ENCODE measurements at places on chromosomes 5 and 9.

GRCh38 chr9:114558027-114558675, 29.4 kb upstream of the ATP6V1G1 start:
- no peak for DNase-seq

GRCh38 chr5:57042524-57042931, 90.6 kb upstream of the MIER3 start:
- no peak for DNase-seq

DNA sequence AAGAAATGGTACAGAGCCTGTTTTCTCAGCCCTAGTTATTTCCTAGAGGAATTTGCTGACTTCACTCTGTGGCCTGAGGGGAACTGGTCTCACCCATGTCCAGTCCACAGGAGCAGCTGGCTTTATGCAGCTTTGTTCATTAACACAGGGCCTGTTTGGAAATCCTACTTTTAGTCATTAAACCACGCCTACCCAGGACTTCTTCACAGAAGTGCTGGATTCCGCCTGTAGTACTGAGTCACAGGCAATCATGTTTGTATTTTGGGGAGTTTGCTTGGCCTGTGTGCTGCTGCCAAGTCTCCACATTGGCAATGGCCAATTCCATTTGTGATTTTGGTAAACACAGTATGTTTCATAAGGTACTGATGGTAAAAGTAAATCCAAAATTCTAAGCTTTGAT, 52.8 kb downstream of the CTNND2 start:
- no peak for DNase-seq

DNA sequence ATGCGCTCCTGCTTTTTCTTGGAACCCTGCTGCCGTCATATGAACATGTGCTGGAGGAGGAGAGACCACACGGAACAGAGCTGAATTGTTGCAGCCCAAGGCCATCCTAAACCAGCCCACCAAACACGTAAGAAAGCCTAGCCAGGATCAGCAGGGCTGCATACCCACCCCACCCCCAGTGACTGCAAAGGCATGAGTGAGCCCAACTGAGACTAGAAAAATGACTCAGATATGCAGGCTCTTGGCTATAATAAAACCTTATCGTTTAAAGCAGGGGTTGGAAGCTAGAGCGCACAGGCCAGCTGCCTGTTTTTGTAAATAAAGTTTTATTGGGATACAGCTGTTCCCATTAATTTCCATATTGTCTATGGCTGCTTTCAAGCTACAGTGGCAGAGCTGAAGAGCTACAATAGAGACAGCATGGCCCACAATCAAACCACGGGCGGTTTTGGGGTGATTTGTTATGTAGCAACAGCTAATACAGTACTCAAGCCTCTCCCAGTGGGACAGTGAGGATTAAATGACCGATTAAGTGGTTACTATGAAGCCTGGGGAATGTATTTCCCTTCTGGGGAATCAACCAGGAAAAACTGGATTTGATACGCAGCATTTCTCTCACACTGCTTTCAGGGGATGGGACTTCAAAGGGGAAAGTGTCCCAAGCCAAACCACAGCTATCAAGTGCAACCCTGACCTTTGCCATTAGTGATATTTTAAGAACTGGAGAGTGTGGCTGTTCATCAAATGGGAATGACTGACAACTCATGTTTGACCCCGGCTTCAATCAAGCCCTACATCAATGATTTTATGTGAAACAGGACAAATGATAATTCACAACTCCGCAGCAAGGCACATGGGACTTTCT, 6.3 kb downstream of the SHB start:
- no peak for DNase-seq

DNA sequence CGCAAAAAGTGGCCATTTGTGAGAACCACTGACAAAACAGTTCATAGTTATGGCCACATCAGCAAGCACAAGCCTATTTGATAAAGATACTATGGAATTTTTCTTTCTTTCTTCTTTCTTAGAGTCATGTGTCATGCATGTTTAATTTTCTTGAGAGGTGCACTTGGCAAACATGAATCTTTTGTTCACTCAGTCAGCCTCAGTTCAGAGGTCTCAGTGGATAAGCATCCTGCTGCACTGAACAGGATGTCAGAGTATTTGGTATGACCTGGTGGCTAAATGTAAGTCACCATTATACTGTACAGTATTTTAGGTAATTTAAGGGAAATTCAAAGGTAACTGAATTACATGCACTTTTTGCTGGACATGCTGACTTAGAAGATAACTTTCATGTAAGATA, 5.4 kb downstream of the NNT start:
- DNase-seq, result no peak

DNA sequence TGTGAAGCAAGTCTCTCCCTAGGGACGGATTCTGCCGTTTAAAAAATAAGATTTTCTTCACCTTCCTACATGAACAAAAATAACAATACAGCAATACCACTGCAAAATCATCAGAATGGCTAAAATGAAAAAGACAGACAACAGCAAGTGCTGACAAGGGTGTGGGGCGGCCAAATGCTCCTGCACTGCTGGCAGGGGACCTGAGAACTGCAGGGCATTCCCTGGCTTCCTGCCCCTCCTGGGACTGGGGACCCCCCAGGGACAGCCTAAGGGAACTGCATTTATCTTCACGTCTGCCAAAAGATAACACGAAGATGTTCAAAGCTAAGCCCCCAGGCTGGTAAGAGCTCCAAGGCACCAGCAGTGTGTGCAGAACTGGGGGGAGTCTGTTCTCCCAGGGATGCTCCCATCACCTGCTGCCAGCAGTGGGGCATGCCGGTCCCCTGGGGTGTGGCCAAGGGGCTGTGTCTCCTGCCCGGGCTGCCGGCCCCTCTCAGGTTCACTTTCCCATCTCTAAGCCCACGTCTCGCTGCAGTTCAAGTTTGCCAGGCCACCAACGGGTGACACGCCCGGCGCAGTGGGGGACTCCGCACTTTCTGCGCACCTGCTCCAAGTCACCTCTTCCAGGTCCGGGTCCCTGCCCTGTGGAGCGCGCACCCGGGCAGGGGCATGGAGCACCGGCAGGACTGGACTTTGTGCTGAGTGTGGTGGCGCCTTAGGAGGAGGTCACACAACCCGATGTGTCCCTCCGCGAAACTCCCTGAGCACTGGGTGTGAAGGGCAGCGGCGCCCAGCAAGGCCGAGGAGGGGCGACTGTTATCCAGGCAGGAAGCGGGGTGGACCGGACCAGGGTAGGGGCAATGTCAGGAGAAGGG, 4.5 kb upstream of the EGFL7 start:
- no peak for DNase-seq

DNA sequence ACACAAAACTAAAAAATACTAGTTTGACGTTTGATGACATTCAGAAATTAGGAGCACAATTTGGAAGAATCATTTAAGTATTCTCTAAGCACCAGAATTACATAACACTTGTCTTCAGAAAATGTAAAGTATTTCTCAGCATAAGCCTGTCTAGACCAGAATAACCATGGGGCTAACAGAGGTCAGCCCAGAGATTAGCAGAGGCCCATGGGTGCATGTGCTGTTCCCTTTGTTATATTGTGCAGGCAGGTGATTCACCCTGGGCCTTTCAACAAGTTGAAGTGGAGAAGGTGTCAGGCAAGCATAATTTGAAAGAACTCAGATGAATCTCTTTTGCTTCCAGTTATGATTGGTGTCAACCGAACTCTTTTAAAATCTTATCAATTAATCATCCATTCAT, 227.9 kb downstream of the LURAP1L start:
- DNase-seq, result no peak

- no peak for DNase-seq
Measured at GRCh38 chr5:9363026-9363425, 182.8 kb downstream of the SEMA5A start.

- DNase-seq, result no peak
Measured at GRCh38 chr9:120571443-120572257, 8.3 kb downstream of the CDK5RAP2 start.
